Stimulated activated CD8-positive, alpha-beta memory T cell treated with anti-CD3 and anti-CD28 coated beads, Interleukin-7, amount 100 ng/mL, for 48 hours (primary cell): ENCODE measurements at places on chromosomes 12 and 14.

DNA sequence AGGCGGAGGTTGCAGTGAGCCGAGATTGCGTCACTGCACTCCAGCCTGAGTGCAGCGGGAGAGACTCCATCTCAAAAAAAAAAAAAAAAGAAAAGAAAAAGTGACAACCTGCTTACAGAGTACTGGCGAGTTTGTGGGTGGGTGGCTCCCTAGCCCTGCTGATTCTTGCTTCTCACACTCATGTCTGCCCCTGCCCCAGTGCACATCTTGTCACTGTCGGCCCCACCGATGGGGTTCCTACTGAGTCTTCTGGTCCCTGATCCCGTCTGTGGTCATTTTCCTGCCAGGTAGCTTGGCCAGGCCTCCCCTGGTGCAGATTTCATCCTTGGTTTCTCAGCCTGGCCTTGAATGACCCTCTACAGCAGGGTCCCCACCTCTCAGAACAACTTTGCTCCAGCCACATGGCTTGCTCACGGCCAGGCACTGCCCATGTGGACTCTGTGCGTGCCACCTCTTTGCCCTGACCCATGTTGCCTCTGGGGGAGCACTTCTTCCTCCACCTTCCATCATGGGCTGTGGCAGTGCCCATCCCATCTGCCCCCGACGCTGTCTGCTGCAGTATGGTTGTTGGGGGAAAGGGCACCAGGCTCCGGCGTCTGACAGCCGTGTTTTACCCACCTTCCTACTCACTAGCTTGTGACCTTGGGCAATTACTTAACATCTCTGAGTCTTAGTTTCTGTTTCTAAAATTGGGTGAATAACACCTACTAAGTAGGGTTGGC is 2.1 kb upstream of the PTPN6 start:
- DNase-seq, result no peak

DNA sequence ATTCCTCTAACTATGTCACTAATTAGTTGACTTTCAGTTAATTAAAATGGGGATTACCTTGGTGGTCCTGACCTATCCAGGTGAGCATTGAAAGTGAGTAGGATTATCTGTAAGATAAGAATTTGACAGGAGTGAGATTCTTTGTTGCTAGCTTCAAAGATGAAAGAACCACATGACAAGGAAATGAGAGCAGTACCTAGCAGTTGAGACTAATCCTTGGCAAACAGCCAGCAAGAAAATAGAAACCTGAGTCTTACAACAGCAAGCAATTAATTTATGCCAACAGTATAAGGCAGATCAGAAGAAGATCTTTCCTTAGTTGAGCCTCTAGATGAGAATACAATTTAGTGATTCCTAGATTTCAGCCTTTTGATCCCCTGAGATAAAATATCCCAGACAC is 1058.4 kb downstream of the LRFN5 start:
- DNase-seq, result no peak

- DNase-seq, result no peak
Measured at GRCh38 chr12:113818283-113818682, 147.8 kb downstream of the RBM19 start.

DNA sequence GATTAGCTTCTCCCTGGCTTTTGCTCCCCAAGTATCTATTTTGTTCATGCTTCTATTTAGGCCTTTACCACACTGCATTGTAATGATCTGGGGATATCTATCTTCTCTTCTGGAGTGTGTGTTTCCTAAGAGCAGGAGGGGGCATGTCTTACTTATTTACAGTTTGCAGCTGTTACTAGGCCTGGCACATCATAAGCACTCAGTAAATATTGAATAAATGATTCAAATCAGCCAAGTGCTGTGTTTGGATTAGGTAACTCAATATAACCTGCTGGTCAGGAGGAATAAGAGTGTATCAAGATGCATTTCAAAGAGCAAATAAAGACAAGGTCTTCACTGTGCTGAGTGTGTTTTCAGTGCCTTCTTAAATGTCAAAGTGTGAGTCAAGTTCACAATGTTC is 186.1 kb downstream of the FOXG1 start:
- DNase-seq, result no peak

GRCh38 chr14:23185063-23185462 is 1.6 kb upstream of the SLC7A8 start:
- no peak for DNase-seq

GRCh38 chr12:50066402-50066801 is 9.0 kb downstream of the ASIC1 start:
- no peak for DNase-seq

GRCh38 chr14:103718572-103718971 is 3.0 kb downstream of the ZFYVE21 start:
- DNase-seq, result no peak

DNA sequence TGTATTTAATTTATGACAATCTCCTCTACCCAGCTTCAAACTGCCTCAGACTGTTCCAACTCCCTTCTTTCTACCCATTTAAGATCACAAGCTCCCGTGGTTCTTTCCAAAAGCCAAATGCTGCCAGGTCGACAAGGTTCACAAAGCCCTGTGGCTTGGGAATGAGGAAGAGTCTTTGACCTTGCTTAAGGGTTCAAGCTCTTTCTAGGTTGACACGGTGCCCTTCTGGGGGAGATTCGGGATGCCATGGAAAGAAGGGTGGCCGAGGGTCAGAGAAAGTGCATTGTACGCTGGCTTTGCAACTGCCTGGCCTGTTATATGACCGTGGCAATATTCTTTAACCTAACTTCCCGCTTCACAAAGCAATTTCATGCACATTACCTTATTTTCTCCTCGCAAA is 239.3 kb downstream of the ANO2 start:
- no peak for DNase-seq

DNA sequence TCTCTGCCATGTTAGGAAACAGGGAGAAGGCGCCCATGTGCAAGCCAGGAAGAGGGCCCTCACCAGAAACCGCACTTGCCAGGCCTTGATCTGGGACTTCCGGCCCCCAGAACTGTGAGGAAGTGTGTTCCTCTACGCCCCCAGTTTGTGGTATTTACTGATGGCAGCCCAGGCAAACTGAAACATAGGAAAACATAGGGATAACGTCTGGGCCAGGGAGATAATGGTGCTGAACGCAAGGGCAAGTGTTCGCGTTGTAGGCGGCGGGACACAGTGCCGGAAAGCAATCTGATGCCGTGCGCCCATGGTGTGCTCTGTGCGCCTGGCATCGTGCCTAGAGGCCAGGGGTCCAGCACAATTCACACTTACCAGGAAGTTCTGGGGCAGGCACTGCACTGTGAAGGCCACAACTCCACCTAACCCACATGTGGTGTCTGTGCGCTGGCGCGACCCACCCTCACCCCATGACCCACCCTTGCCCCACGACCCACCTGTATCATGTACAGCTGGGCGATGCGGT is 53.6 kb downstream of the ARL6IP4 start:
- DNase-seq, result no peak

DNA sequence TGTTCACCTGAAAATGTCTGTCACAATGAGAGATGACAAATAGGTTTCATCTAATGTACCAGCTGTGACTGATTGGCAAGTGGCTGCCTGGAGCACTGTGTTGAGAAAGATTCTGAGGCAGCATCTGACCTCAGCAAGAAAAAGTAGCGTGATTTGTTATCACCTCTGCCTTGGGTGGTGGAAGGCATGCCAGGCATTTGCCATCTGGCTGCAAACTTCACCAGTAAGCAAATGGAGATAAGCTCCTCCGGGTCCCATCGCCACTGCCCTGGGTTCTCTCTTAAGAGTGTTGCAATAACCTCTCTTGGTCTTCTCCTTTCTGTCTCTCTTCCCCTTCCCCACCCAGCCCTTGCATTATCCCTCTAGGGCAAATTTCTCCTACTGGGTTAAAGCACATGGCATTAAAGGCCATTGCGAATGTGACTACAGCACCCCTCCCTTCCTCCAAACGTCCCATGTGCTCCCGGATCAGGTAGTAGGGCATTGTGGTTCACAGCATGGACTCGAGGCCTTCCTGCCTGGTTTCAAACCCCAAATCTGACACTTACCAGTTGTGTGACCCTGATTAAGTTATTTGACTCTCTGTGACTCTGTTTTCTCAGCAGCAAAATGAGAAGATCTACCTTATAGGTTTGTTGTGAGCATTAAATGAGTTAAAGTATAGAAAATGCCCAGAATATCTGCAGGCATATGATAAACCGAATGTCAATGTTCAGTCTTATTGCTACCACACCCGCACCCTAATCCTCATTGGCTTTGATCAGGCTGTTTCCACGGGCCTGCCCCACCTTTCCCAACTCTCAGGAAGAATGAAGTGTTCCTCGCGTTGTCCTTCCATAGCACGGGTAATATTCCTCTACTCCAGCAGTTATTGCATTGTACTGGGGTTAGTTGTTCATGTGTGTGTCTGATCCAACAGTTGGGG is 8.2 kb upstream of the LGALS3 start:
- no peak for DNase-seq

GRCh38 chr14:28777471-28778137 is 11.0 kb downstream of the FOXG1 start:
- DNase-seq, result no peak
